ENCODE measurements at places on chromosomes 7 and 10.

GRCh38 chr10:8405596-8405995, 351.1 kb downstream of the GATA3 start:
- DNase-seq, result no peak

DNA sequence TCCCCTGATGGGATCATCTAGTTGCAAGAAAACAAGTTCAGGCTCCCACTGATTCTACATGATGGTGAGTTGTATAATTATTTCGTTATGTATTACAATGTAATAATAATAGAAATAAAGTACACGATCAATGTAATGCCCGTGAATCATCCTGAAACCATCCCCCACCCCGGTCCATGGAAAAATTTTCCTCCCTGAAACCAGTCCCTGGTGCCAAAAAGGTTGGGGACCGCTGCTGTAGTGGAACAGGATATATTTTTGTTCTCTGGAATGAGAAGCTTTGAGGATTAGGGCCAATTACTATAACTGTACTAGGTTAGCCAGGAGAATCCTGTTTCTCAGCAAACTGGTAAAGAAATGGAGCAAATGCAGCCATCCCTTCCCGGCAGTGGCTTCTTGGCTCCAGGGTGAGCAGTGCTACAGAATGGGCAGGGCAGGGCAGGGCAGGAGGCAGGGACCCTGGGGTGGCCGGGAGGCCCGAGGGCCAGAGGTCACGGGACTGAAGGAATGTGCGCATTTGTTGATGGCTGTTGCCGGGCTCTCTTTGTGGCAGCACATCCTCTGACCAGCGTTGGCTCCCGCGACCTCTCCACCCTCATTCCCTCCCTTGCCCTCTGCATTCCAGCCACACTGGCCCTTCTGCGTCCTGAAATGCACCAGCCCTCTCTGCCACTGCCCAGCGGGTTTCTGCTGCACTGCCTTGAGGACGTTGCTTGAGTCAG, 162.3 kb upstream of the NPS start:
- no peak for DNase-seq

DNA sequence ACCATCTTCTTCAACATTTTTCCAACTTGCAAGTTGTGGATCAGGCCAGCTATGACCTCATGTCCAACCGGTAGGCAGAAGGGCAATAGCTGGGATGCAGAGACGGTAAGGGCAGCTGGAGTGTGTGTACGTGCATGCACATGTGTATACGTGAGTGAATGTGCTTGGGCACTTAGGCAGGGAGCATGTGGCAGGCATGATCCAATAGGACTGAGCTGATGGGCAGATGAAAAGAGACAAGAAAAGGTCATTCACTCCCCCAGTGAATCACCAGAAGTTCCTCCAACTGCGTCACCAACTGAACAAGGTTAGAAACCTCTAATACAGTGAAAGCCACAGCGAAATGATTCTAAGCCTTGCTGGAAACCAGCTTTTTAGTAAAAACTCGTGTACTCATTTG, 176.1 kb downstream of the FGFR2 start:
- DNase-seq, result no peak

- no peak for DNase-seq
Observed at GRCh38 chr10:122171302-122172075, 99.6 kb upstream of the BTBD16 start.

GRCh38 chr7:42074076-42074475, 162.9 kb downstream of the GLI3 start:
- no peak for DNase-seq

- DNase-seq, result no peak
Observed at GRCh38 chr7:117785431-117785830, 87.8 kb downstream of the CTTNBP2 start.

- DNase-seq, result no peak
Observed at GRCh38 chr10:132845780-132846595, 60.0 kb upstream of the NKX6-2 start.

DNA sequence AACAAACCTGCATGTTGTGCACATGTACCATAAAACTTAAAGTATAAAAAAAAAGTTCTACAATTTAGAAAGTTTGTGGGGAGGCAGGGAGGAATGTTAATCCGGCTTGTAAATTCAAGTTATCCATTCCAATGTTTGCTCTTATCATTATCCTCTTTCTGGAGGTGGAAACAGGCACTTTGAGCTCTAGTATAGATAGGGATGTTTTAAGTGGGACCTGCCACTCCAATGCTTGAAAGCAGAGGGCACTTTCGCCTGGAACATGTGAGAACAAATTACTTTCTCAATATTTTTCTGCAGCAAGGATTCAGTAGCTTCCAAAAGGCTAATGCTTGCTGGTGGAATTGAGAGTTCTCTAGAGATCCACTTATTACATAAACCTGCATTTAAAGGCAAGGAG, 45.6 kb downstream of the FEZF1 start:
- no peak for DNase-seq

DNA sequence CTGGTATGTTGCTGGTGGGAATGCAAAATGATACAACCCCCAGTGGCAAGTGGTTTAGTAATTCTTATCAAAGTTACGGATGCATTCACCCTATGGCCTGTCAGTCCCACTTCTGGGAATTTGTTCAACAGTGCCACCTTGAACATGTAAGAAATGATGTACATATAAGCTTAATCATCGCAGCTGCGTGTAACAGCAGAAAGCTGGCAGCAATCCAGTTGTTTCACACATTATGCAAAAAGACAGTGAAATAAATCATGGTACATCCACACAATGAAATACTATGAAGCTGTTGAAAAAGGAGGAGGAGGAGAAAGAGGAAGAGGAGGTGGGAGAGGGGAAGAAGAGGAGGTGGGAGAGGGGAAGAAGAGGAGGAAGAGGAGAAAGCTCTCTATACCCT, 76.2 kb upstream of the MYL10 start:
- DNase-seq, result no peak

DNA sequence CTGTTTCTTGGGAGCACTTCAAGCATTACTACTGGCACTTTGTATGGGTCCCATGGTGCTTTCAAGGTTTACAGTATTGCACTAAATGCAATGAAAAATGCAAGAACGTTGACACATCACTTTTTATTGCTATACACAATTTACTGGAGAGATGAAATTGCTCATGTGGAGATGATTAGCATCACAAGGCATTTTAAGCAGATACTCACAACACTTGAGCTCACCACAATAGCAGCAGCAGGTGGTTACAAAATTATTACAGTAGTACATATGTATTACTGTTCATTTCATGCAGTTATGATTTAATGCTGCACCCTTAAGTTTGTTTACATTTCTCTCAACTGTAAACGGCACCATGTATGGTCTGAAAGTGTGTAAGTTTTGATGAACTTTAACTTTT, 537.7 kb downstream of the GRM8 start:
- DNase-seq, result no peak

Measured in H54 (cell line).